ENCODE measurements at places on chromosomes 1 and 21.

GRCh38 chr21:36174780-36175179 lies 18.2 kb downstream of the DOP1B start:
- no peak for DNase-seq

DNA sequence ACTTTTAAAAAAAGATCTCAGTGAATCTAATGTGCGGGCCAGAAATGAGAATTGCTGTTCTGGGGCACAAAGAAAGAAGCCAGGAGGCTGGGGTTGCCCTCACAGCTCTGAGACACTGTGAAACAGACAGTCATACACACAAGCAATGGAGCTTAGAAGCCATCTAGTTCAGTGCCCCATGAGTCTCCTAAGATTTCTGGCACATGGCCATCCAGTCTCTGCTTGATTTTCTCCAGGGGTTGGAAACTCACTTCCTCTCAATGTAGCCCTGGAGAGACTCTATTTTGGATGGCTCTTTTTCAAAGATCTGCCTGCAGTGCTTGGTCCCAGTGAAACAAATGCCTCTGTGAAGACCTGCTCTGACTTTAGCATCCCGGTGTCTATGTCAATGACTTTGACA lies 38.6 kb downstream of the KCNN3 start:
- DNase-seq = no peak

- no peak for DNase-seq
Measured at GRCh38 chr21:46092811-46093667, 4.9 kb upstream of the COL6A2 start.

GRCh38 chr1:218164930-218165700 lies 120.0 kb upstream of the RRP15 start:
- no peak for DNase-seq

DNA sequence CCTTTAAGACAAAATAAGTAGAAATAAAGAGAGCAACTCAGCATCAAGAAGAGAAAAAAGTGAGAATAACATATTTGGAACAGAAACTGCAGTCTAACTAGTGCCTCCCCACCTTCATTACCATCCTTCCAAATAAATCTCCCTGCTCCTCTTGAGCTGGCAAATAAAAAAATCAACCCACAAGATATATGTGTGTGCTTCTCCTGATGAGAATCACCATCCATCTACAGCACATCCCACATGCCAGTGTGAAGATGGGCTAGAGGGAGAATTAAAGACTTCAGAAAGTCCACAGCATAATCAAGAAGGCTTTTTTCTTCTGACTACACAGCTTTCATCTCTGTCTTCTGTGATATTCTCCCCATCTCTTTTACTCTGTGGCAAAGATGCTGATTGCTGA lies 244.1 kb downstream of the SPATA17 start:
- no peak for DNase-seq

GRCh38 chr1:45275054-45275453 lies 51.6 kb upstream of the HPDL start:
- no peak for DNase-seq

DNA sequence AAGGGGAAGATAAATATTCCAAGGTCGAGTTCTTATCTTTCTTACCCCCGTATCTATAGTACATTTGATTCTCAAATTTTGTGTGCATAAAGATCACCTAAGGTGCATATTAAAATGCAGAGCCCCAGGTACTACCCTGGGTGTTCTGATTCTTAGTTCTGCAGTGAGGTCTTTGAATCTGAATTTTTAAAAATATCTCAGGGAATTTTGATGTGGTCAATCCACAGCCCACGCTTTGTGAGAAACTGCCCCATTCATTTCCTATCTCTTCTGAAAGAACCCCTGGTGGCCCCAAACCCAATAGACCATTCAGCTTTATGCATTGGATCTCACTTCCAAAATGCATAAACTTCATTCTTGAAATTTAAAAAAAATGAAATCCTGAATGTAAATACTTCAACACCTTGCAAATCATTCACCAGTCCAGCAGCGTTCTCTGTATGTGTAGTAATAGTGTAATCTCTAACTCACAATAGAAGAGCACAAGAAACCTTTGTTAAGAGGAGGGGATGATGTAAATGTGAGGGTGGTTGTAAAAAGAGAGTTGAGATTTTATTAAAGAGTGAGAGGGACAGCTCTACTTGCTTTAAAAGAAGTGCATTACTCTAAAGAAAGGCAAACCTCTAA lies 108.8 kb upstream of the ZP4 start:
- DNase-seq = no peak

DNA sequence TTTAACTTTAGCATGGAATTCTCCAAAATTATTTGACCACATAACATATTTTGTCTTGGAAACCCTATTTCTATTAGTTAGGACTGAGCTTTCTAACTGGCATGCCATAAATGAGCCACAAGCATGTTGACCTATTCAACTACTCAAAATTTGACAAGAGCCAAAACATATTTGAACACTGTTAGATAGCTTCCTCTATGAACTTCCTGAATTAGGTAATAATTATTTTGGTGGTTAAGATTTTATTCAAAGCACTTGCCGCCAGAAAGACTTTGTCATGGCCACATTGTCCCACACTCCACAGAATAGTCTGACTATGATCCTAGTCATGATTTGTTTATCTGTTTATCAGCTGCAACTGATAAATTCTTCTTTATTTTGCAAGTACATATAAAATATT lies 23.1 kb upstream of the CTPS1 start:
- DNase-seq = no peak

- DNase-seq = peak; percentile 6
Measured at GRCh38 chr1:197526736-197527371, 248.4 kb downstream of the DENND1B start.

- no peak for DNase-seq
Measured at GRCh38 chr1:5981009-5981380, 11.2 kb downstream of the NPHP4 start.

Measured in forelimb muscle (tissue), 1 donor.